ENCODE measurements at places on chromosomes 2 and 18. TPM values are rescaled to one million over a fixed set of nuclear protein-coding genes. Genes with fewer than 3 reads are reported as not detected.

GRCh38 chr2:39604866-39605265 is 60.9 kb upstream of the TMEM178A start:
- H3K4me1 ChIP-seq = peaks cover 15% of the 10 kb centered on the region
- H3K4me3 ChIP-seq = no peak overlapping the region
- DNase-seq = no peak
- H3K27me3 ChIP-seq = no peaks in the 10 kb centered on the region
- no peak overlapping the region for H3K27ac ChIP-seq

DNA sequence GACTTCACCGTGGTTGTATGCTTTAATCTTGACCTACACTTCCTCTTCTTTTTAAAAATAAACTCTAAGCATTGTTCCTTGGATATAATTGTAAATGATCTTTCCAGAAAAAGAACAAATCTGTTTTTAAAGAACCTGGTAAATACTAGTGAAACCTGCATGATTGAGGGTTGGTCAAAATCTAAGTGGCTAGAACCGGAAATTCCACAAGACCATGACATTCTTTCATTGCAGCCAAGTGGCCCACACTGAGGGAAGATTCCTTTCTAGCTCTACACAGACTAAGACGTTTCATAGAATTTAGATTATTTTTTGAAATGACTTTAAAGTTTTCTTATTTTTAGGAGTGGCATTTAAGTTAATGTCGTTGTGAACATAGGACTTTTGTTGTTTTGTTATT is 356.7 kb downstream of the NYAP2 start:
- H3K4me1 ChIP-seq = no peaks in the 10 kb centered on the region
- H3K4me3 ChIP-seq = no peak overlapping the region
- no peaks in the 10 kb centered on the region for H3K36me3 ChIP-seq
- no peak overlapping the region for H3K27ac ChIP-seq

GRCh38 chr18:3839581-3839981 is 389.6 kb downstream of the TGIF1 start:
- H3K4me1 ChIP-seq = no peaks in the 10 kb centered on the region
- H3K27ac ChIP-seq = no peak overlapping the region
- DNase-seq = no peak

- no peaks in the 10 kb centered on the region for H3K27me3 ChIP-seq
- no peak overlapping the region for H3K27ac ChIP-seq
- DNase-seq = no peak
These were observed 9.2 kb upstream of the CCDC141 start for GRCh38 chr2:179059026-179059700.

DNA sequence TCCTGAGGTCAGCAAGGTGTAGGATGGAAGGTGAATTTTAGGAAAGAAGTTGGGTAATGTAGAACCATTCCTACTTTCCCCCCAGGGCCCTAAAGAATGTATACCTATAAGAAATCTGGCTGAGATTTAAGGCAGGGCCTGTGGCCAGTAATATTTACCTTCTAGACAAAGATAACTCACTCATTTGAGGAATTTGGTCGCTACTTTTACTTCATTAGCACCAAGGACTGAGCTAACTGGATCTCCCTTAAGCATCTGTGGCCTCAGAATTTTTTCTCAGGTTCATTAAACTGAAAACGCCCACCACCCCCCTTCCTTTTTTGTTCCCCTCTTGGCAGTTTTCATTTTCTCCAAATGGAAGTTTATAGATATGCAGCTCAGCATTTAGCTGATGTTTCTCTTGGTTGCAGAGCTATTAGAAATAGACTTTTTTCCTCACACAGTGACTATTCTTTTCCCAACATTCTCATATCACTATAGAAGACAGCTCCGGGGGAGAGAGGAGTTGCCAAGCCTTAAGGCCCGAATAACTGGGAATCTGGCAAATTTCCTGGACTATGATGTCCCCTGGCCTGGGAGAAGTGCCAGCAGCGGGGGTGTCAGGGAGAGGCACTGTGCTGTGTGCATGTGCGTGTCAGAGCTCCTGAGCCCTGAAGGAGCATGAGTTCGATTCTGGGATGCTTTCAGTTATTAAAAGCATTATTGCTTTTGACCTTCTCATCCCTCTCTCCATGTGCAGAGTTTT is 310.9 kb downstream of the PRKCE start:
- H3K36me3 ChIP-seq = no peaks in the 10 kb centered on the region
- no peak overlapping the region for H3K4me3 ChIP-seq
- H3K4me1 ChIP-seq = peaks cover 40% of the 10 kb centered on the region
- H3K27me3 ChIP-seq = no peaks in the 10 kb centered on the region

GRCh38 chr2:7363906-7364305 is 446.7 kb downstream of the RNF144A start:
- H3K4me3 ChIP-seq = no peak overlapping the region
- no peaks in the 10 kb centered on the region for H3K27me3 ChIP-seq
- DNase-seq = no peak
- H3K27ac ChIP-seq = no peak overlapping the region
- no peaks in the 10 kb centered on the region for H3K4me1 ChIP-seq
- no peaks in the 10 kb centered on the region for H3K36me3 ChIP-seq

- peaks cover 19% of the 10 kb centered on the region for H3K4me1 ChIP-seq
- no peaks in the 10 kb centered on the region for H3K27me3 ChIP-seq
- H3K27ac ChIP-seq = no peak overlapping the region
These were observed 5.4 kb downstream of the PID1 start for GRCh38 chr2:229265727-229266126.

- H3K27me3 ChIP-seq = no peaks in the 10 kb centered on the region
- no peaks in the 10 kb centered on the region for H3K36me3 ChIP-seq
- no peaks in the 10 kb centered on the region for H3K4me1 ChIP-seq
- no peak overlapping the region for H3K4me3 ChIP-seq
- peak; percentile 58 for DNase-seq
- H3K27ac ChIP-seq = no peak overlapping the region
These were observed 89.5 kb downstream of the SMAD7 start for GRCh38 chr18:48861181-48861708.

GRCh38 chr18:37967261-37967660 is 401.7 kb upstream of the CELF4 start:
- DNase-seq = no peak
- H3K4me1 ChIP-seq = no peaks in the 10 kb centered on the region
- H3K4me3 ChIP-seq = no peak overlapping the region
- no peak overlapping the region for H3K27ac ChIP-seq
- no peaks in the 10 kb centered on the region for H3K27me3 ChIP-seq
- no peaks in the 10 kb centered on the region for H3K36me3 ChIP-seq

DNA sequence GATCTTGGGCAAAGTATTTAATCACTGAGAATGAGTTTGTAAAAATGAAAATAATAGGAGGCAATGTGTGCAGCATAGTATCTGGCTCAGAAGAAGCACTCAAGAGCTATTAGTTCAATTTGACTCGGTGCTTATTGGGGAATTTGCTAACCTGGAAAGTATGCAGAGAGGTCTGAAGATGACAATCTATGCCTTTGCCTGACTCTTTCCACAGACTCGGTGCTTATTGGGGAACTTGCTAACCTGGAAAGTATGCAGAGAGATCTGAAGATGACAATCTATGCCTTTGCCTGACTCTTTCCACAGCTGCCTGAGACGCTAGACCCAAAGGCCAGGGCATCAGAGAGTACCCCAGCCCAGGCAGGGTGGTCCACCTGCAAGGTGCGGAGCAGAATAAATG is 12.2 kb upstream of the SH3BP4 start:
- DNase-seq = no peak
- H3K27me3 ChIP-seq = no peaks in the 10 kb centered on the region
- H3K27ac ChIP-seq = no peak overlapping the region
- H3K36me3 ChIP-seq = no peaks in the 10 kb centered on the region
- H3K4me3 ChIP-seq = no peak overlapping the region
- no peaks in the 10 kb centered on the region for H3K4me1 ChIP-seq

DNA sequence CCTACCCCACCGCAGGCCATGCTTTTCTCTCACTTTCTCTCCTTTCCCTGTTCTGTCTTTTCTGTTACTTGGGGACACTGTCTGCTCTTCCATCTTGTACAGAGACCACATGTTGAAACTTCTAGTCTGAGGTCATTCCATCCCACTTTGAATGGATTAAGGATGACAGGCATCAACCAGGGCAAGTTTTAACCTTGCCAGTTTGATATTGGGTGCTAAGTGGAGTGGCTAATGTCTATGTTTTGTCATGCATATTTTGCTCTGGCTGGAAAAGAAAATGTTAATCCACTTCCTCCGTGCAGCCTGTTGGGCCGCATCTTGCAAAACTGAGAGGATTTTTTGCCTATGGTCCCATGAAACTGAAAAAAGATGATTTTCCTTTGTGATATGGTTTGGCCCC is 205.5 kb upstream of the SESTD1 start:
- no peak overlapping the region for H3K4me3 ChIP-seq
- no peaks in the 10 kb centered on the region for H3K4me1 ChIP-seq
- no peaks in the 10 kb centered on the region for H3K27me3 ChIP-seq

DNA sequence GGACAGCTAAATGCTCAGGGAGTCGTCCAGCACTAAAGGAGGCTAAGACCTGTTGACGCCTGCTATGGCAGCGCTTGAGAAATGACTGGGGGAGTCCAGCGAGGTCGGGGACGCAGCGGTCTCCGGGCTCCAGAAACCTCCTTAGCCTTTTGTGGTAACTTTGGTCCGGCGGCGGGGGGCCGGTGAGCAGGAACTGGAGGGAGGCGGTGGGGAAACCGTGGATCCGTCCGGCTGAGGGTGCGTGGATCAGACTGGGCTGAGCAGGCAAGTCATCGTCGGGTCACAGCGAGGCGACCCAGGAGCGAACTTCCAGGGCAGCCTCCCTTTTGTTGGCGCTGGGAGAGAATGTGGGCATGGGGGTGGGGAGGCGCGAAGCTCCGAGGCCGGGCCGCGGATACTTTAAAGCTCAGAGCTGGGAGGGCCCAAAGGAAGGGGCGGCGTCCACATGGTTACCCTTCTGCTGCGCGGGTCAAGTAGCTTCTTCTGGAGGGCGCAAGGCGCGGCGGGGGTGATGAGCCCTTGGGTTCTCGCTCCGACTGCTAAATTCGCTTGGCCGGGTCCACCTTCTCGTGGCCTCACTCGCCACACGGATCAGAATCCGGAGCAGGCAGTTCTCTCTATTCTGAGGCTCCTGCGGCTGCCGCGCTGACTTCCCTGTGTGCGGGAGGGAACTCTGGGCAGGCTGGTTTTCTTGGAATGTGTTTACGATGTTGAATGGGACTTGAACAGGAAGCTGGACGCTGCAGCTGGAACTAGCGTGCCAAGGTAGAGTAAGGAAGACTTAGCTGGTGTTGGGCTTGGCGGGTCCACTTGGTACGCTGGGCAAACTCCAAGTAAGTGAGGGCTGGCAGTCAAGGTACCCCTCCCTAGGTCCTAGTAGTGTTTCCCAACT is 920 bp downstream of the GULP1 start:
- H3K36me3 ChIP-seq = no peaks in the 10 kb centered on the region
- H3K27me3 ChIP-seq = no peaks in the 10 kb centered on the region
- peak; percentile 87 for DNase-seq
- H3K4me1 ChIP-seq = peaks cover 7% of the 10 kb centered on the region

DNA sequence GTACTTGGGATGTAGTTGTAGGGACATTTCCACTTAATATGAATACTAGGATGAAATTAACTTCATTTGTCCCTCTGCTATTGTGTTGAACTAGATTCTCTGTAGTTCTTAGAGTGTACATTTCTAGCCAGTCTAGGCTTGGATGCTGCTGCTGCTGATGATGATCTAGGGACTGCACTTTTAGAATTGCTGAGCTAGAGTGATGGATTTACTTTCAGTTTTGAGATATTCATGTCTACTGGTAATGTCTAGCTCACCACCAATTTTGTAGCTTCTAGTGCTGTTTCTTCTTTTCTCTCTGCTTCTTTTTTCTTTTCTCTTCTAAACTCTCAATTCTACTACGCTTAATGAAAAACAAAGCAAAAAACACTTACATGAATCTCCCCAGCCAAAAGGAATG is 49.4 kb downstream of the MRPS9 start:
- H3K4me3 ChIP-seq = no peak overlapping the region
- H3K27ac ChIP-seq = no peak overlapping the region
- no peaks in the 10 kb centered on the region for H3K27me3 ChIP-seq
- no peak for DNase-seq

DNA sequence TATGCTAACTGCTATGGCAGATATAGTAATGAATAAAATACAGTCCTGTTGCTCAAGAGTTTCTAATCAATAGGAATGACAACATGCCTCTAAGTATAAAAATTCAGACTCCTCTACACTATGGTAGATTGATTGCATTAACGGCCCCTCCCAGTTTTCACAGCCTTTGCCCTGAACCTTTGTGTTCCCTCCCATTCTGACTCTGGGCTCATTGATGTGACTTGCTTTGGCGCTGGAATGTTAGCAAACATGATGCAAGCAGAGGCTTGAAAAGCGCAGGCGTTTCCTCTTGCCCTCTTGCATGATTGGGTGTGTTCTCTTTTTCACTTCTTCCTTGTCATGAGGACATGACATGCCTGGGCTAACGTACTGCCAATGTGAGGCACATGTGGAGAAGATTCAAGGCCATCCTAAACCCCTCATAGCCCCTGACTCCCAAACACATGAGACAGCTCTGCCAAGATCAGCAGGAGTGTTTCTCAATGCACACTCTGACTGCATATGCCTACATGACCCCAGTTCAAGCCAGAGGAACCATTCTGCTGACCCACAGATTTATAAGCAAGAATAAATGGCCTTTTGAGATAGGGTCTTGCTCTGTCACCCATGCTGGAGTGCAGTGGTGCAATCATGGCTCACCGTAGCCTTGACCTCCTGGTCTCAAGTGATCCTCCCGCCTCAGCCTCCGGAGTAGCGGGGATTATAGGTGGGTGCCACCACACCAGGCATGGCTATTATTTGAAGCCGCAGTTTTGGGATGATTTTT is 49.7 kb upstream of the CD28 start:
- no peaks in the 10 kb centered on the region for H3K27me3 ChIP-seq
- H3K4me1 ChIP-seq = peaks cover 26% of the 10 kb centered on the region
- DNase-seq = peak; percentile 73
- no peak overlapping the region for H3K4me3 ChIP-seq
- H3K36me3 ChIP-seq = no peaks in the 10 kb centered on the region

DNA sequence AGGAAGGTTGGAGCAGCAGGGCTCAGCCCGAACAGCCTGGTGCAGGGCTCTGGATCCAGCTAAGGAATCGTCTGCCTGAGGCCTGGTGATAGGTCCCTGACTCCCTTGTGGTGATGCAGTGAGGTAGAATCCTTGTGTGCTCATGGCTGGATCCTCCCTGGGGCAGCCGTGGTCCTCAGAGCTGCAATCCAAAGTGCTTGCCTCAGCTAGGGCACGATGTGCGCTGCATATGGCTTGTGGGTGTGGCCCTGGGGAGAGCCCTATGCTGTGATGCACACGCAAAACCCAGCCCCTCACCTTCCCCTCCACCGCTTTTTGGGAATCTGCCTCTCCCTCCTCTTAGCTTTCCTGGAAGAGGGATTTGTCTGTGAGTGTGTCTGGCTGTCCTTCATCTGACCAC is 142.2 kb downstream of the DYSF start:
- DNase-seq = no peak
- H3K36me3 ChIP-seq = no peaks in the 10 kb centered on the region
- H3K4me3 ChIP-seq = no peak overlapping the region
- no peaks in the 10 kb centered on the region for H3K4me1 ChIP-seq

DNA sequence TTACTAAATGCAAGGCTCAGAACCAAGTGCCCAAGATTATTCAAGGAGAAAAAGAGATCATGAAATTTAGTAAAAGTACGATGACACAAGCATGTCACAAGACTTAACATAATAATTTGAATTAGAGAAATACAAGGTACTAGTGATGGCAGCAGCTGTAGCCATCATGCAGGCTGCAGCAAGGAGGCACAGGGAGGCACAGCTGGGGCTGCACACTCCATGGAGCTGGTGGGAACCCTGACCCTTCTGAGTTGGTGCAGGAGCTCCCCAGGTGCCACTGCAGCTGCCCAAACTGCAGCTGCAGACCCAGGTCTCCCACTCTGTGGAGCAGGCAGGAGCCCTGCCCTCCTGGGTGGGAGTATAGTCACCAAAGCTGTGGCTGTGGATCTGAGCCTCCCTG is 46.0 kb downstream of the COL3A1 start:
- H3K4me1 ChIP-seq = no peaks in the 10 kb centered on the region
- no peak overlapping the region for H3K4me3 ChIP-seq
- no peak for DNase-seq
- H3K36me3 ChIP-seq = no peaks in the 10 kb centered on the region

The FAP gene
- total RNA-seq = 5.4 TPM

The CRACDL gene
- 33.3 TPM for total RNA-seq

The GPR148 gene
- not detected for total RNA-seq

The GPAT2 gene
- 3.2 TPM for total RNA-seq

Measured in upper lobe of right lung (tissue), 1 donor.